ENCODE measurements at places on chromosomes 4 and X. TPM values are rescaled to one million over a fixed set of nuclear protein-coding genes. Genes with fewer than 3 reads are reported as not detected.

The TBC1D8B gene
- 5.6 TPM for total RNA-seq

The AMER1 gene
- 4.2 TPM for total RNA-seq

The IL3RA gene
- total RNA-seq = 21.6 TPM

The GPM6B gene
- 13.4 TPM for total RNA-seq

The RNF4 gene
- 49.2 TPM for total RNA-seq

The NLGN4X gene
- total RNA-seq = 5.0 TPM

The ADH1A gene
- 1.4 TPM for total RNA-seq

The TKTL2 gene
- not detected for total RNA-seq

The GRPR gene
- 0.25 TPM for total RNA-seq

The HPRT1 gene
- 22.1 TPM for total RNA-seq

The MAN2B2 gene
- total RNA-seq = 36.1 TPM

The DCAF12L1 gene
- total RNA-seq = not detected

The BGN gene
- total RNA-seq = 161 TPM

The LRIT3 gene
- 0.26 TPM for total RNA-seq

The RAB39B gene
- 0.63 TPM for total RNA-seq

The KCTD8 gene
- 0.17 TPM for total RNA-seq

The L1CAM gene
- total RNA-seq = 0.74 TPM

The VSIG1 gene
- total RNA-seq = 0.57 TPM

The CNKSR2 gene
- 3.4 TPM for total RNA-seq

The PRR32 gene
- total RNA-seq = not detected

The PDZD4 gene
- total RNA-seq = 3.6 TPM

The PABPC1L2B gene
- total RNA-seq = not detected

The EVC gene
- 40.8 TPM for total RNA-seq

The DUX4 gene
- not detected for total RNA-seq

The SMR3B gene
- total RNA-seq = not detected

The INTS6L gene
- total RNA-seq = 6.8 TPM

The LDOC1 gene
- total RNA-seq = 21.6 TPM

The CNOT6L gene
- total RNA-seq = 67.8 TPM

The ATOH1 gene
- not detected for total RNA-seq

The STARD8 gene
- total RNA-seq = 17.5 TPM

The HERC5 gene
- 7.8 TPM for total RNA-seq

The MED14 gene
- 39.7 TPM for total RNA-seq

The TRO gene
- 4.2 TPM for total RNA-seq

The ANKRD50 gene
- 16.7 TPM for total RNA-seq

The MFAP3L gene
- total RNA-seq = 5.3 TPM

The MAGEA3 gene
- not detected for total RNA-seq

The ENPEP gene
- 5.3 TPM for total RNA-seq

The TAPT1 gene
- total RNA-seq = 39.1 TPM

The GDPD2 gene
- not detected for total RNA-seq

The SH3BGRL gene
- total RNA-seq = 95.5 TPM

The FAM9B gene
- not detected for total RNA-seq

The BMX gene
- total RNA-seq = 4.0 TPM

The TCP11X2 gene
- 1.0 TPM for total RNA-seq

The NKAP gene
- 7.4 TPM for total RNA-seq

The BEX4 gene
- 49.4 TPM for total RNA-seq

The EGF gene
- 2.6 TPM for total RNA-seq

The STPG2 gene
- 1.6 TPM for total RNA-seq

The GPRASP3 gene
- 3.4 TPM for total RNA-seq

The CTAG2 gene
- not detected for total RNA-seq

The GABRG1 gene
- not detected for total RNA-seq

The SLC4A4 gene
- 78.6 TPM for total RNA-seq

The NEUROG2 gene
- total RNA-seq = not detected

The DCHS2 gene
- total RNA-seq = 1.0 TPM

Data from lung (tissue), 17 donors.